Astrocyte of the cerebellum (primary cell): ENCODE measurements at places on chromosomes 4 and X.
A peak's percentile ranks its signal among the peaks of the same experiment; 100 is the strongest.

- no peak for DNase-seq
Observed at GRCh38 chrX:7059214-7059838, 88.2 kb upstream of the STS start.

DNA sequence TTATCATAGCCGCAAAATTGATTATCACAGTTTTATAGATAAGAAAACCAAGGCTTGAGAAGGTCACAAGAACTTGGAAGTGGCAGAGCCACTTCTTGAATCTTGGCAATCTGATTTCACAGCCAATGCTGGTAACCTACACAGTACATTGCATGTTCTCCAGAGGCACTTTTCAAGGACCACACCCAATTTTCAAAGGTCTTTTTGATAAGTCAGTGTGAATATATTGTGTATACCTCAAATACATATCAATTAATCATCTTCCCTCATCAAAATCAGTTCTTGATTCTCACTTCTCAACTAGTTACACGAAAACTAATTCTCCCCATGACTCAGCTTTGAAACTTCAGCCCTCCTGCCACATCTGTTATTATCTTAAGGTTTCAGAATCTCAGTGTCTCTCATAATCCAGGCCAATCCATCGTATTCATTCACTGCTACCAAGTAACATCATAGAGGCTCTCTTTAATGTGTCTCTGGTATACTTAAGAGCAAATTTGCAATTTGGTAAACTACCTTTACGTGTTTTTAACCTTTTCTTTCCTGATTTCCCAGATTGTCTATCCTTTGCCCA lies 16.8 kb downstream of the CAMK2D start:
- DNase-seq = no peak

DNA sequence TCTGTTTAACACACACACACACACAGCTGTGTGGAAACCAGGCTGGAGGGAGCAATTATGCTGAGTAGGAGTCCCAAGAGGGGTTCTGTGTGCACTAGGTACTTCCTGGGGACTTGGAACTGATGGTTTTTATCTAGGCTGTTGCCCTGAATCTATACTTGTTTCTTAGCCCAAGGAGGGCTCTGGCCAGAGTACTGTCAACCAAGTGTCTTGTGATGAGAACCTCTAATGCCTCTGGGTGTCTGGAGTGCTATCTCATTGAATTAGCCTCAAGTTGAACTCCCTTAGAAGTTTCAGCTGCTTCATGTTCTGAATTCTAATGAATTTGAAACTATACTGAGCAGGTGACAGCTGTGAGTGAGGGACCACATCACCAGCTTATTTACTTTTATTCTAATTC lies 16.6 kb downstream of the ARHGAP24 start:
- DNase-seq = no peak

GRCh38 chrX:85851418-85851817 lies 195.9 kb downstream of the CHM start:
- DNase-seq = no peak

DNA sequence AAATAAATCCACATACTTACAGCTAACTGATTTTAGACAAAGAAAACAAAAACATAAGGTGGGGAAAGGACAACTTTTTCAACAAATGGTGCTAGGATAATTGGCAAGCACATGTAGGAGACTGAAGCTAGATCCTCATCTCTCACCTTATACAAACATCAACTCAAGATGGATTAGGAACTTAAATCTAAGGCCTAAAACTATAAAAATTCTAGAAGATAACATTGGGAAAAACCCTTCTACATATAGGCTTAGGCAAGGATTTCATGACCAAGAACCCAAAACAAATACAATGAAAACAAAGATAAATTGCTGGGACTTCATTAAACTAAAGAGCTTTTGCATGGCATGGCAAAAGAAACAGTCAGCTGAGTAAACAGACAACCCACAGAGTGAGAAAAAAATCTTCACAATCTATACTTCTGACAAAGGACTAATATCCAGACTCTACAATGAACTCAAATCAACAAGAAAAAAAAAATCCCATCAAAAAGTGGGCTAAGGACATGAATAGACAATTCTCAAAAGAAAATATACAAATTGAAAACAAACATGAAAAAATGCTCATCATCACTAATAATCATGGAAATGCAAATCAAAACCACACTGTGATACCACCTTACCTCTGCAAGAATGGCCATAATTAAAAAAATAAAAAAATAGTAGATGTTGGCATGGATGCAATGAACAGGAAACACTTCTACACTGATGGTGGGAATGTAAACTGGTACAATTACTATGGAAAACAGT lies 14.1 kb upstream of the AFP start:
- DNase-seq = no peak

DNA sequence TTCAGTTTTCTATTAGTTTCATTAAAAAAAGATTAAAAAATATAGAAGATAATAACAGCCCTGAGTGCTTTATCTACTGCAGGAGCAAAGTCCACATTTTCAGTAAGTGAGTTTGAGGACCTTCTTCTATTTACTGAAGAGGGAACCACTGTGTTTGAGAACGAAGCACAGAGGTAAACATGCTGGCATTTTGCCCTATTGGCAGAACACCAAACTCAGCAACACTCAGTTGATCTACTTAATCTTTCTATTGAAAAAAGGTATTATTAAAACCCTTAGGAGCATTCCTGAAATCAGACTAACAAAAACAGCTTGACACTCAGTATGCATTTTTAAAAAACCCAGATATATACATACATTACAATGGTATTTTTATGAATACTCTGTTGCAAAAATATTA lies 1496.7 kb downstream of the TECRL start:
- no peak for DNase-seq

GRCh38 chr4:84690481-84690880 lies 107.6 kb downstream of the CDS1 start:
- no peak for DNase-seq

GRCh38 chr4:7410446-7410845 lies 24.3 kb downstream of the PSAPL1 start:
- DNase-seq = no peak

- DNase-seq = no peak
Observed at GRCh38 chrX:1417921-1418771, 26.2 kb upstream of the SLC25A6 start.

DNA sequence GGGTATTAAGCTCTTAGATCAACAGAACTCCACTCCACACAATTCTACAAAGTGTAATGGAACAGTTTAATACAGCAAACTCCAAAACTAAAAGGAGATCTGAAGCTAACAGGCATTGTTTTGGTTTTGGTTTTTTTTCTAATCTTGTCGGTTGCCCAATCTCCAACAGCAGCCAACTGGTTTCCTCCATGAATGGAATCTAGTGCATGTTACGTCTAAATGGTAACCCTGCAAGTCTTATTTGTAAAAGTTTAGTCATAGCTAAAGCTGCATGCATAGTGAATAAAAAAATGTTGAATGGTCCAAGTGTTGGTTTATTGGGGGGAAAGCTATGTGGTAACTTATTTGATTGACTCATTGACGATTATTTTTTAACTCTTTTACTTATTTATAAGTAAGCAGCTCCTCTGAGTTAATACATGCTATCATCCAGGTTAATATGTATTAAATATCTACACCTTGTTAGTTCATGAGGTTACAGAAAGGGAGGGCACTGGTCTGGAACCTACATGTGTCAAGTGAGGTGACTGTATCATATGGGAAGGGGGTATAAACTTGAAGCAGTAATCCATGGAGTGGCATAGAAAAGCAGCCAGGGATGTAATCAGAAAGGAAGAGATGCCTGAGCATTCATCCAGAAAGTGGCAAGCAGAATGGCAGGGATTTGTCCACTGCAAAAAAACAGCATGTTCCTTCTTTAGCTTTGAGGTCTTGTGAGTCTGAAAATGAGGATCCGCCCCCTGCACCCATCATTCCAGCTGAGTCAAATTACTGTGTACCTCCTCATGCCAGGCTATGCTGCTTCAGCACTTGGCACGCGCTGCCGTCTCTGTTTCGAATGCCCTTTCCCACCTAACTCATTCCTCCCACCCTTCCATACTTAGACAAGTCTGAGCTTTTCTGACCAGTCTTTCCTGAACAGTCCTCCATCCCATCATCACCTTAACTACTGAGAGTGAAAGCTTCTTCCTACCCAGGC lies 81.7 kb downstream of the PDGFC start:
- peak; percentile 24 for DNase-seq
